Astrocyte of the cerebellum (primary cell): ENCODE measurements at places on chromosomes 13 and 19.

DNA sequence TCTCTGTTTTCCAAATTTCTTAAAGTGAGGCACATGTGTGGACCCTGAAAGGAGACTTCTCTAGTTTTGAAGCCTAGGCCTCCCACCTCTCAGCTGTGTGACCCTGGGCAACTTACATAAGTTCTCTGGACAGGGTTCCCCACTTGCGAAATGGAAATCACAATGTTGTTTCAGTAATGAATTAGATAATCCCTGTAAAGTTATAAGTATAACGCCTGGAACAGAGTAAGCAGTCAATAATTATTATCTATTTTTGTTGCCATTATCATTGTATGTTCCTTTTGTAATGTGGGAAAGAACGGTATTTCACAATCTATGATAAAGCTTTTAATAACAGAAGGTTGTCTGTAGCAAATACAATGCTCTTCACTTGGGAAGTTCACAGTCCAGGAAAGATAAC is 437.3 kb upstream of the ZNF507 start:
- DNase-seq, result no peak

- DNase-seq, result no peak
These were observed 283 bp upstream of the PARP4 start for GRCh38 chr13:24512908-24513213.

- DNase-seq, result no peak
These were observed 185.7 kb downstream of the ABCC4 start for GRCh38 chr13:95115525-95115924.

DNA sequence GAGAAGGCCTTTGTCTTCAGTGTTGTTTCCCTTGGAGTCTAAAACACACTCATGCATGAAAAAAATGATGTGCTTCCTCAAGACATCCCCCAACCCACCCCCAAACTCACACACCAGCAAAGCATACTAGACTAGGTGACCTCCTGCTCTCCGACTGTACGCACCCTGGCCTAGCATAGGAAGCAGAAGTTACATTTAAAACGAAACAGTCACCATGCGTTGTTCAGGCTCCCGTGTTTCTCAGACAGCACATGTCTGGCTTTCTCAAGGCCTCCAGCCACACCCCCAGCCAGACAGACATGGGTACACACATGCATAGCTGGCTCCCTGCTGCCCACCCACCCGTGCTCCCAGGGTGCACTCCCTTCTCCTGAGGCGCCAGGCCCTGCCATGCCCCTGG is 28.7 kb upstream of the C1QTNF9 start:
- DNase-seq, result no peak

DNA sequence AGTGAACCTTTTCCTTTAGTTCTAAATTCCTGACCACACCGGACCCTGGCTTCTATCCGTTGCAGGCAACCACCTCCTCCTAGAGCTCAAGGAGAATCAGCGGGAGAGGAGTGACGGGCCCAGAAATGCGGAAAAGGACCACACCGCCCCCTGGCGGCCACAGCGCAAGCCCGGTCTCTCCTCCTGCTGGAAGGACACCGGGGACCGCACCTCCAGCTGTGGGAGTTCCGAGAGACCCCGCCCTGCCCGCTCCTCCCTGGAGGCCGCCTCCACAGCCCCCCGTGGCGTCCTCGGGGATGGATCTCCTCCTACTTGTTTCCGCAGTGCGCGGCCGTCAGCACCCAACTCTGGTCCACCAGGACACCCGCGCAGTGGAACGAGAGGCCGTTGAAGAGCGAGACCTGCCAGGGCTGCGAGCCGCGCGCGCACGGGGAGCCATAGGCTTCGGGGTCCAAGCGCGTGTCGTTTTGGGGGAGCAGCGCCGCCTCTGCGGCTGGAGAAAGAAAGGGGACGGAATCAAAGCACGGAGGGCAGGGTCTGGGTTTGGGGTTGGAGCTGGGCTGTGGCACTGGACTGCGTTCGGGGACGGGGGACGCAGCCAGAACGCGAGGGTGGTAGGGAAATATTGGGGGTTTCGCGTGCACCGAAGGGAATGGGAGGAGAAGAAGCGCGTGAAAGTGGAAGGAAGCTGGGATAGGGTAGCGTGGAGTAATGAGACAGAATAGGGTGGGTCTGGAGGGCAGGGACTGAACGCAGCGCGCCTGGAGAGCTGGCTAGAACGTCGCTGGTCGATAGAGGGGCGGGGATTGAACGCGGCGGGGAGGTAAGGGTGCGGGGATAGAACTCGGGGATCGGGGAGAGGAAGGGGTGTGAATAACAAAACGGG is 2.5 kb downstream of the KLK10 start:
- no peak for DNase-seq

GRCh38 chr13:37947419-37948140 is 78.0 kb upstream of the TRPC4 start:
- no peak for DNase-seq

DNA sequence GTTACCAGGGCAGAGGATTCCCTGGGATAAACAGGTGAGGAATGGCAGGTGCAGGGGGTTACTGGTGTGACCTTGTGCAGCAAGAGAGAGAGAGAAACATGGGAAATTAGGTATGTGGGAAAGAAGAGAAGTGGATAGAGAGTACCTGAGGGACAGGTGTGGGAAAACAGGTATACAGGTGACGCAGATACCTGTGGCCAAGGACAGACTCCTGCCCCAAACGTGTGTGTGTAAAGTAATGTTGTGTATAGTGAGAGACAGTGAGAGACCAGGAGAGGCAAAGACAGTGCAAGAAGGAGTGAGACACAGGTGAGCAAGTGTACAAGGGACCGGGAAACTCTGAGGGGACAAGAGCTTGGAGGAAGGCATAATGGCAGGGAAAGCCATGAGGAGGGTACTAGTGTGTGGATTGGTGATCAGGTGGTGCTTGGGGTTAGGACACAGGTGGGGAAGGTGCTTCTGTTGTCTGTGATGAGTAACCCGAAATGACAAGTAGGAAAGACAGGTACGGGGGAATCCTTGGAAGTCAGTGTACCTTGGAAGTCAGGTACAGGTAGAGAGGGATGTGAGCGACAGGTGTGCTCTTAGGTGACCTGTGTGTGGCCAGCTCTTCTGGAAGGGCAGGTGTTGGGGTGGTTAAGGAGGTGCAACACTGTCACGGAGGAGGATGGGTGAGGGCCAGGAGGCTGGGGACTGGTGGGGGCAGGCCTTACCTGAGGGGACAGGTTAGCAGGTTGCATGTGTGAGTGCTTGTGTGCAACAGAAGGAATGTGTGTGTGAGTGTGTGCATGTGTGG is 2.8 kb downstream of the ERFL start:
- DNase-seq, result no peak

DNA sequence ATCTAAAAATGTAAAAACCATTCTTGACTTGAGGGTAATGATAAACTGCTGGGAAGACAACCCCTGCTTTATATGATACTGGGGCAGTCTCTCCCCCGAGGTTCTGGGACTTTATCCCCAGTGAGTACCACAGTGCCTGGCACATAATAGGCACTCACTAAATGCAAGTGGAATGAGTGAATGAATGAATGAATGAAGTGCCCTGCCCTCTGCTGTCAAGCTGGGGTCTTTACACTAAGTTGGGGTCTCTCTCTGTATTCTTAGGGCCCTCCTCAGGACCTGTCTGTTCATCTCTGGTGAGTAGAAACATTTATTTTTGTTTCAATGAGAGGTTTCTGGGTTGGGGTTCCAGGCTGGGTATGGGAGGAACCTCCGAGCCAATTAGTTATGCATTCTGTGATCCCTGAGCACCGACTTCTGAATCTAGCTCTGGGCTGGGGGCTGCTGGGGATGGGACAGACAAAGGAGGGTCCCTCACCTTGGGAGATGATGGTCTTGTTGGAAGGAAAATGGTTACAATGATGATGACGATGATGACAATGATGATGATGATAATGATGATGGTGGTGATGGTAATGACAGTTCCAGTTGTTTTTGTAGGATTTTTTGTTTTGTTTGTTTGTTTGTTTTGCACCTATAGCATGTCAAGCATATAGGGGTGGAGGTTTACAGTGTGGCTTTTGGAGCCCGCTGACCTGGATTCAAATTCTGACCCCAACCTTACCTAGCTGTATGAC is 44.3 kb upstream of the ADGRE1 start:
- no peak for DNase-seq

DNA sequence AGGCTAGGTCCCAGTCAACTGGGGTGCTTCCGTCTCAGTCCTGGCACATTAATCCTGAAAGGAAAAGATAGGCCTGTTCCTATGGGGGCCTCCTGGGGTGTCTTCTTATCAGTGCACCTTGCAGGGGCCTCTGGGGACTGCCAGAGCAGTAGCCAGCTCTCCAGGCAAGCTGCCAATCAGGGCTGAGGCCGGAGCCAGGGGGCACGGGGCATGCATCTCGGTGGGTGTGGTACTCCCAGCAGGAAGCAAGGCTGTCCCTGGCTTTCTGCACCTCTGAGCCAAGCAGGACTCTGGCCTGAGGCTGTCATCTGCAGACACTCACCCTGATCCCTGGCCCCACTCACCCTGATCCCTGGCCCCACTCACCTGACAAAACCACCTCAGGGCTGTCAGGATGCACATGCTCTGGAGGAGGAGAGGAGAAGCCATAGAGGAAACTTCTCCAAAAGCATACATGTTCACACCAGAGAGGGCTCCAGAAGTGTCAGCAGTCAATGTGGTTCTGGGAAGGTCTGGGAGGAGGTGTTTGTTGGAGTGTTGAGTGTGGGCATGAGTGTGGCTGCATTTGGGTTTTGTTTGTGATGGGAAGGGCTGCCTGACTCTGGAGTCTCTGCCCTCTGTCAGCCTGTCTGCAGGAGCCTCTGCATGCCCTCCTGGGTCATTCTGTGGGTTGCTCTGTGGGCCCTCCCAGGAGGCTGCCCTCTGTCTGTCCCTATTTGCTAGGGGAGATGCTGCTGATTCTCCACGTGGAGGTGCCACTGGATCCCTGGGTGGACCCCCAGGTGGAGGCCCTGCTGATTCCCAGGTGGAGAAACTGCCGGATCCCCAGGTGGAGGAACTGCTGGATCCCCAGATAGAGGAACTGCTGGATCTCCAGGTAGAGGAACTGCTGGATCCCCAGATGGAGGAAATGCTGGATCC is 22.7 kb upstream of the KCTD15 start:
- DNase-seq, result no peak

DNA sequence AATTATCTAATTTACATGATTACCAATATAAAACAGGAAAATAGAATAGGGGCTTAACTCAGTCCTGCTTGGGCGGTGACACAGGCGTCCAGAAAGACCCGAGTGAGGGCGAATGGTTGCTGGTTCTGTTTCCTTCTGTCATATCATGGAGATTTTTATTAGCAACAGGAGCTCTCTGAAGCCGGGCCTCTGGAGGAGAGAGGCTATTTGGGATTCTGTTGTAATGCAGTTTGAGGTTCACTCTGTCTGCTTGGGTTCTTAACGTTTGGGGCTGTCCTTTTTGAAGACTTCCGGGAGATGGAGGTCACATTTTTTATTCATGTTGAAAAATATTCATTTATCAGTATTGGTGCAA is 115.7 kb upstream of the ZNF536 start:
- no peak for DNase-seq

- no peak for DNase-seq
These were observed 175.0 kb downstream of the STK24 start for GRCh38 chr13:98401934-98402333.

DNA sequence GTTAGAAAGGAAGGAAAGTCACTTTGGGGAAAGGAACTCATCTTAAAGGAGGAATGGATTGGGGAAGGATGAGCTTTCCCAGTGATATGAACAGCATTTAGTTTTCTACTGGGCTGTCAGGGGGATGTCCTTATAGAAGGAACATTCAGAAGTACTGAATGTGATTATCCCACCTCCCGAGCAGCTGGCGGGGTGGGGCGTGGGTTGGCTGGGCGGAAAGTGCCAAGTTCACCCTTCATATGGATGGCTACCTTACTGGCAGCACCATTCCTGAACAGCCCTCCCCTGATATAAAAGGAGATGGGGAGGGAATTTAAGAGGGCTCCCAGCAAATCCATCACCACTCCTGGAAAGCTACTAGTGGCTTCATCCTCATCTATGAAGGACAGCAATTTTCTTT is 190.7 kb downstream of the DNAJC15 start:
- no peak for DNase-seq

- no peak for DNase-seq
These were observed 91.3 kb downstream of the STK24 start for GRCh38 chr13:98485561-98485960.
